ENCODE measurements at places on chromosomes 12 and 14. TPM values are rescaled to one million over a fixed set of nuclear protein-coding genes. Genes with fewer than 3 reads are reported as not detected.

Gene RNASE2
- not detected for total RNA-seq

Gene TMPRSS12
- not detected for total RNA-seq

Gene KLRD1
- total RNA-seq: 3.5 TPM

Gene RHEBL1
- total RNA-seq: 16.0 TPM

Gene CISTR
- not detected for total RNA-seq

Gene DACT1
- 7.8 TPM for total RNA-seq

Gene NXPH4
- total RNA-seq: 0.82 TPM

Gene LTBR
- 0.32 TPM for total RNA-seq

All from activated T-helper 2 cell treated with anti-CD3 and anti-CD28 coated beads, Interferon-gamma antibody, Interleukin-2, Interleukin-4, amounts not matched to agents 10 μg/mL and 5 μg/mL and 100 μg/mL, durations not matched to agents 14 hours and 24 hours and 36 hours (primary cell).